Mammary epithelial cell (primary cell): ENCODE measurements at places on chromosomes 4 and X.
A peak's percentile ranks its signal among the peaks of the same experiment; 100 is the strongest.

DNA sequence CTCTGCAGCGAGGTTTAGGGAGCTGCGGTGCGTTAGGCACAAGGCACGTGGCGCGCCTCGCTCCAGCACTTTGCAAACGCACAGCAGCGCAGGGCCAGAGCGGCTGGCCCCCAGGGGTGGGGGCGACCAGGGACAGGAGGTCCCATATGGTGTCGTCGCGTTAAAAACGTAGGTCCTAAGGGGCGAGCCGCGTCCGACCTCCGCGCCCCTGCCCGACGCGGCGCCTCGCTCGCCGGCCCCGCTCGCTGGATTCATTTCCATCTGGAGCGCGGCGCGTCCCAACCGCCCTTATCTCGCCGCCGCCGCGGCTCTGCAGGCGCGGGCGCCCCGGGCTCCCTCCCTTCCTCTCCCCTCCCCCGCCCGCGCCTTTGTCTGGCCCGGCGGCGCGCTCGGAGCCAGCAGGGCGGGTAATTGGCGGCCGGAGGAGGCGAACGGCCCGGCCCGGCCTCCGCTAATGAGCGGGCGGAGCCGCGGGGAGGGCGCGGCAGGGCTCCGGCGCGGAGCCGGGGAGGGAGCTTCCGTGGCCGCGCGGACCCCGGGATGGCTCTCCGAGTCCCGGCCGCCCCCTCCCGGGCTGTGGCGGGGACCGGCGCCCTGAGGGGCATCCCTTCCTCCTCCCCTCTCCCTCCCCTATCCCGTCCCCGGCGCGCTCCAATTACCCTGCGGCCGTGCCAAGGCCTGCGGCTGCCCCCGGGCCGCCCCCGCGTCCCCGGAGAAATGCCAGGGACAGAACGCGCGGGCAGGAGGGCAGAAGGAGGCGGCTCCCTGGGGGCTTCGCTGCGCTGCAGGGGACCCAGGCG, 409.0 kb downstream of the BCOR start:
- peak; percentile 35 for DNase-seq

- no peak for DNase-seq
These were observed 86.5 kb upstream of the EGFL6 start for GRCh38 chrX:13482746-13483541.

- no peak for DNase-seq
These were observed 376 bp downstream of the ABCG2 start for GRCh38 chr4:88158038-88158488.

- DNase-seq, result no peak
These were observed 65.5 kb downstream of the FRMPD3 start for GRCh38 chrX:107514944-107515343.

DNA sequence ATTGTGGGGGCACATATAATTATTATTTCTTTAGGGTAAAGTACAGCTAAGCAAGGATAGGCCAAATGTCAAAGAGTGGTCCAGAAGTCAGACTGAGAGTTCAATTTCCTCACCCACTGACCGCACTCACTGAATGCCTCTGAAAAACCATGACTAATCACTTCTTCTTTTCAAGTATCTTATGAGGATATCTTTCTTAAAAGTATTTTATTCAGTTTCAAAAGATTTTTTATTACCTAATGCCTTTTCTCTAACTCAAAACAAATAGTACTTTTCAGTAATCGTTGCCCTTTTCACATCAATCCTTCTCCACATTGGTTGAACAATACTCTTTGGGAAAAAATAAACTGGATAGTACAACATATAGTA, 61.7 kb upstream of the CAMK2D start:
- DNase-seq, result no peak

- no peak for DNase-seq
These were observed 182.1 kb upstream of the NUDT6 start for GRCh38 chr4:123104310-123105025.

DNA sequence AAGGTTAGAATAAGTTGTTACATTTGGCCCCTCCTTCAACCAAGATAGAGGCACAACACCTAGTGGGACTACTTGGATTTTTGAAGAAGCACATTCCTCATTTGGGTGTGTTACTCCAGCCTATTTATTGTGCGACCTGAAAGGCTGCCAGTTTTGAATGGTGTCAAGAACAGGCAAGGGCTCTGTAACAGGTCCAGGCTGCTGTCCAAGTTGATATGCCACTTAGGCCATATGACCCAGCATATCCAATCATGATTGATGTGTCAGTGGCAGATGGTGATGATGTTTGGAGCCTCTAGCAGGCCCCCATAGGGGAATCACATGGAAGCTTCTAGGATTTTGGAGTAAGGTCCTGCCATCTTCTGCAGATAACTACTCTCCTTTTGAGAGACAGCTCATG, 35.5 kb upstream of the UGT2B4 start:
- DNase-seq, result no peak

- no peak for DNase-seq
These were observed 73.0 kb upstream of the KLHL13 start for GRCh38 chrX:118189628-118190027.

DNA sequence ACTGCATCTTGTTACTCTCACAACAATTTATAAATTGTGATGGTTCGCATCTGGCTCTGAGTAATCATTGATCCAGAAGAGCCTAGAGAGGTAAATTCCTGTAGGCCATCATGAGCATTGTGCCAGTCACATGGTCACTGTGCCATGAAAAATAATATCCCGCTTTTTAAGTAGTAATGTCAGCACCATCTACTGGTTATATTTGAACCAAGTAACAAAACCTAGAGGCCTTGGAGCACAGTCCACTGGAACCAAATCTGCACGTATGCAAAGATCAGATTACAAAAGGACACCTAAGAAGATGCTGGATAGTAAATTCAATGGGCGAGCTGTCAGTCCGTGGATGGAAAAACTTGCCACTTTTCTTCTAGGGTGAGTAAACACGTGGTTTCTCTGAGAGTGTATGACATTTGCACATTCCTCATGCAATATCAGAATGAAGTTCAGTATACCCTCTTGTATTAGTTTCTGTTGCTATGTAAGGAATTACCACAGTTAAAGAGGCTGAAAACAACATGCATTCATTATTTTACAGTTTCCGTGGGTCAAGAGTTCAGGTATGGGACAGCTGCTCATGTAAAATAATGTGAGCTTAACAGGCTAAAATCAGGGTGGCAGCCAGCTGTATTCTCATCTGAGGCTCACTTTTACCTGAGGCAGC, 26.8 kb downstream of the FAM114A1 start:
- no peak for DNase-seq
